CD4-positive, alpha-beta T cell (primary cell): ENCODE measurements at places on chromosomes 11 and 22.

GRCh38 chr11:36151933-36152580 lies 137.2 kb downstream of the COMMD9 start:
- H3K27me3 ChIP-seq: no peaks in the 10 kb centered on the region
- no peaks in the 10 kb centered on the region for H3K36me3 ChIP-seq
- DNase-seq: no peak
- no peak overlapping the region for H3K27ac ChIP-seq

DNA sequence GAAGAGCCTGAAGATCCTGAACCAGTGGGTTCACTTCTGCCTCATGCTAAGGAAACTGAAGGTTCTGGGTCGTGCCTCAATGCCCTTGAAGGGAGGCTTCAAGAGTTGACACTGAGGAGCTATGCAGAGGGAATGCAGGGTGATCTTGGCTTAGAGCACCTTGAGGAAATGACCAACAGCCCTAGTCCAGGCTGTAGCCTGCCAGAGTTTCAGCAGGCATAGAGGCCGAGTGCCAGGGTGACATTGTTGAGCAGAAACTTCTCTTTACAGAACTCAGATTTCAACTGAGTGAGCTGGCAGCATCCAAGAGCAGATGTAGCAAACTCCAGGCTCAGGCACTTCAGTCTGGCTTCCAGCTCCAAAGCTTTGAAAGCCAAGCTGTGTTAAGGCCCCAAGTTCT lies 23.1 kb upstream of the CAPRIN1 start:
- H3K27ac ChIP-seq: no peak overlapping the region
- H3K36me3 ChIP-seq: no peaks in the 10 kb centered on the region
- H3K27me3 ChIP-seq: no peaks in the 10 kb centered on the region

DNA sequence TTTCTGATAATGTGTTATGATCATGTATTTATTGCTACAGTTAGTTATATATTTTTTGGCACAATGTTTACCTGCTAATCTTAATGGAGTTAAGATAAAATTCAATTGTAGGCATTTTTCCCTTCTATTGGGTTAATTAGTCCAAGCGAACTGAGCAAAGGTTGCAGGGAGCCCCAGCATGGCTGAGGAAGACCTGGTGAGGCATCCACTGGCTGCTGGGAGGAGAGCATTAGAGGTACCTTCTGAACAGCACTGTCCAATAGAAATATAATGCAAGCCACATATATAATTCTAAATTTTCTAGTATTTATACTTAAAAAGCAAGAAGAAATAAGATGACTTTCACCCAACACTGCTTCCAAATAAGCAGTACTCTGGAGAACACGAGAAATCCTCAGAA lies 689 bp upstream of the TMEM126A start:
- H3K27ac ChIP-seq: peak overlapping the region; percentile 77
- H3K4me1 ChIP-seq: peaks cover 20% of the 10 kb centered on the region
- peaks cover 8% of the 10 kb centered on the region for H3K27me3 ChIP-seq
- no peak for DNase-seq
- H3K36me3 ChIP-seq: peaks cover 15% of the 10 kb centered on the region

GRCh38 chr22:40463017-40463631 lies 92.7 kb downstream of the SGSM3 start:
- peak; percentile 49 for DNase-seq
- H3K4me3 ChIP-seq: peak overlapping the region; percentile 79
- peaks cover 49% of the 10 kb centered on the region for H3K4me1 ChIP-seq
- H3K27me3 ChIP-seq: no peaks in the 10 kb centered on the region

DNA sequence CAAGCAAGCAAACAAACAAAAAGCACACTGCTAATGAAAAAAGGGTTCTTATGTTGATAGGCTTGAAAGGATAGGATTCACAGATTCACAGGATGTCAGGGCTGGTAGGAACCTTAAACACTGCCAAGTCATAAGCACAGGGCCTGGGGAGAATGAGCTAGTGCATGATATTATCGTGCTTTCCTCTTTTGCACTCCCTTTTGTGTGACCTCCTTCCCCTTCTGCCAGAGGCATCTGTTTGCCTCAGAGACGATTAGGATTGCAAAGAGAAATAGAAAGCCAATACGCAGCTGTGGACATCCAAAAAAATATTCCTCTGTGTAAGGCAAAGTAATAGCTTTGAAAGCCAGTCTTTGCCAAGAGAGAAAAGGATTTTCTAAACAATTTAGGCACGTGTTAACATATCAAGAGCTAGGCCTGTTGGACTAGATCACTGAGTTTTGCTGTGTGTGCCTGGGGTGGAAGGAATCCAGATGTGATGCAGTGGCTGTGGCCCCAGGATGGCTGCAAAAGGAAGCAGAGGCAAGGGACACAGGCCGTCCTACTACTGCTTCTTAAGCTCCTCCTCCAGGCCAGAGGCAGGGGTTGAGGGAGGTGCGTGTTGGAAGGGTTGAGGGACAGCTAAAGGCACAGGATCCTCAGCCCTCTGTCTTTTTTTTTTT lies 30.6 kb downstream of the MCHR1 start:
- no peaks in the 10 kb centered on the region for H3K27me3 ChIP-seq
- H3K36me3 ChIP-seq: no peaks in the 10 kb centered on the region
- H3K4me3 ChIP-seq: no peak overlapping the region
